ENCODE measurements at places on chromosomes 1 and 21. TPM values are rescaled to one million over a fixed set of nuclear protein-coding genes. Genes with fewer than 3 reads are reported as not detected.

ANKRD45 gene
- 5.2 TPM for polyA plus RNA-seq

TRIM58 gene
- polyA plus RNA-seq: 4.2 TPM

SPATA1 gene
- polyA plus RNA-seq: 3.6 TPM

NUAK2 gene
- polyA plus RNA-seq: 8.8 TPM

LRRC39 gene
- 3.6 TPM for polyA plus RNA-seq

KANK4 gene
- 15.1 TPM for polyA plus RNA-seq

TNFRSF8 gene
- 0.11 TPM for polyA plus RNA-seq

LAMB3 gene
- polyA plus RNA-seq: 75.7 TPM

EFHD2 gene
- 16.1 TPM for polyA plus RNA-seq

LGR6 gene
- 1.5 TPM for polyA plus RNA-seq

RCC2 gene
- 84.4 TPM for polyA plus RNA-seq

KCNK1 gene
- polyA plus RNA-seq: 5.3 TPM

S100A14 gene
- polyA plus RNA-seq: 165 TPM

CCDC185 gene
- not detected for polyA plus RNA-seq

LIPI gene
- polyA plus RNA-seq: 0.30 TPM

GUCA2A gene
- 0.82 TPM for polyA plus RNA-seq

FMO3 gene
- polyA plus RNA-seq: 1.8 TPM

MLLT11 gene
- polyA plus RNA-seq: 22.5 TPM

PTBP2 gene
- polyA plus RNA-seq: 54.4 TPM

SMCP gene
- polyA plus RNA-seq: not detected

PADI2 gene
- polyA plus RNA-seq: 13.5 TPM

KRTAP11-1 gene
- polyA plus RNA-seq: not detected

CRNN gene
- polyA plus RNA-seq: not detected

C1orf87 gene
- 0.77 TPM for polyA plus RNA-seq

Data from left lung (tissue), 14 donors.